ENCODE measurements at places on chromosomes 5 and 9.

GRCh38 chr9:124735121-124735520 is 36.0 kb downstream of the NR6A1 start:
- DNase-seq: no peak

DNA sequence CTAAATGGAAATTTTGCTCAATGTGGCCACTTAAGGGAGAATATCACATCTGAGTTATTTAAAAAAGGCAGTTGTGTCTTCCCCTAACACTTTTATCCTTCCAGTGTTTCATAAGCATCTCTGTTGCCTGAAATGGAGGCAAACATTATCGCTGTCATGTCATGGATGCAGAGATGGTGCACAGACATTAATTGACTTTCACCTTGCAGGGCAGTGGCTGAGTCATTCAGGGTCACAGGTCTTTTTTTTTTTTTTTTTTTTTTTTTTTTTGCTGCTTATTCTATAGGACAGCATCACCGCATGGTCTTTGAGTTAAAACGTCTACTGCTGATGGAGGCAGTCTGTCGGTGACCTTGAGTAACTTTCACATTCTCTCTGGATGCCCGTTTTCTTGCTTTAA is 36.3 kb upstream of the KLF9 start:
- no peak for DNase-seq

- no peak for DNase-seq
Observed at GRCh38 chr5:161851691-161852299, 3.9 kb downstream of the GABRA1 start.

GRCh38 chr9:4382722-4383317 is 83.0 kb upstream of the GLIS3 start:
- no peak for DNase-seq

DNA sequence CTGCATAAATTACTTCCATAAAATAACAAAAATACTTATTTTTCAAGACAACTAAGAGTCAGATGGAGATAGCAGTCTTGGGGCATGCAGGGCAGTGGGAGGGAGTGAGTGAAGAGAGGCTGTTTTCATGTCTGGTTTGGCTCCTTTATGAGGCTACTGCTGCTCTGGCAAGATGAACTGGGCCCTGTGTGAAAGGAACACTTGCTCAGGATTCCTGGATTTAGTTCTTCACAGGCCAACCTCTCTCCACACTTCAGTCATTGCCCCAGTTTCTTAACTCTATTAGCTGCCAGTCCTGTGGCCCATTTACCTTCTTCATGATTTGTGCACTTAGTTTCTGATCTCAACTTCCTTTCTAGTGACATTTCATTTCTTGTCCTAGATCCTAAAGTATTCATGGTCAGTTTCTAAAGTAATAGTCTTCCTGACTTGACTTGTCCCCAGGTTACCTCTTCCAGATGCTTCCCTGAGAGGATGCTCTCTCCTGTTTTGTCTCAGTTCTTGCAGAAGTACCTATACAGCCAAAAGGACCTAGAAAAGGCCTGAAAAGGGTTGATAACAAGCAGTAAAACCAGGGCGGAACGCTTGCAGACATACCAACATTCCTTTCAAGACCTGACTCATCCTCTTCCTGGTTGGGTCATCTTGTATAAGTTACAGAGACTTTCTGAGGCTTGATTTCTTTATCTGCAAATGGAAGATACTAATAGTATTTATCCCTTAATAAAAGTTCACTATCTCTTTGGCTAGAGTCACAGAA is 77.0 kb upstream of the ZFAND5 start:
- no peak for DNase-seq

- no peak for DNase-seq
Observed at GRCh38 chr5:62282064-62282463, 23.9 kb upstream of the KIF2A start.

GRCh38 chr9:128992995-128993394 is 35.1 kb downstream of the SH3GLB2 start:
- no peak for DNase-seq

DNA sequence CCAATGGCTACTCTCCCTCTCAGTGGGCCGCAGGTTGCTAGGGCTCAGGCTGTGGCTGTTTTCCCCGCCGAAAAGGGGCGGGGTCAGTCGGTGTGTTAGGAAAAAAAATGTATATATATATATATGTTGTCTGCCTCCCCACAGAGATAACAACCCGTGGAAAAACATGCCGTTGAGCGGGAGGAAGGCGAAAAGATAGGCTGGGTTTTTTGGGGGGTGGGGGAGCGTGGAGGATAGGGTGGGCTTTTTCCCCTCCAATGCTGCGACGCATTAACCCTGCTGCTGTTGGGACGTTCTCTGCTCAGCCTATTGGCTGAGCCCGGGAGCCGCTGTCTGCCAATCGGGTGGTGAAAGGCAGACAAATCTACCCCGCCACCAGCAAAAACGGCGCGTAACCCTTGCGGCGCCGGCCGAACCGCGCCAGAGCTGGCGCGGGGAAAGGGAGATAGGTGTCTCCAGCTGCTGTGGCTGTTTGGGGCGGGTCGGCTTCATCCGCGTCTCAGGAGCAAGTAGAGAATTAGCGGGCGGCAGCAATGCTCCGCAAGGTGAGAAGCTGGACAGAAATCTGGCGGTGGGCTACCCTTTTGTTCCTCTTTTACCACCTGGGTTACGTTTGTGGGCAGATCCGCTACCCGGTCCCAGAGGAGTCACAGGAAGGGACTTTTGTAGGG is at the start of gene PCDHGC4:
PCDHGC4 (plus strand) TSS at position 390 of the 671 bp plus-strand sequence; CDS start at position 534, 144 bp downstream.
- DNase-seq: no peak

- DNase-seq: no peak
Observed at GRCh38 chr5:122099060-122099790, 21.2 kb upstream of the LOX start.

DNA sequence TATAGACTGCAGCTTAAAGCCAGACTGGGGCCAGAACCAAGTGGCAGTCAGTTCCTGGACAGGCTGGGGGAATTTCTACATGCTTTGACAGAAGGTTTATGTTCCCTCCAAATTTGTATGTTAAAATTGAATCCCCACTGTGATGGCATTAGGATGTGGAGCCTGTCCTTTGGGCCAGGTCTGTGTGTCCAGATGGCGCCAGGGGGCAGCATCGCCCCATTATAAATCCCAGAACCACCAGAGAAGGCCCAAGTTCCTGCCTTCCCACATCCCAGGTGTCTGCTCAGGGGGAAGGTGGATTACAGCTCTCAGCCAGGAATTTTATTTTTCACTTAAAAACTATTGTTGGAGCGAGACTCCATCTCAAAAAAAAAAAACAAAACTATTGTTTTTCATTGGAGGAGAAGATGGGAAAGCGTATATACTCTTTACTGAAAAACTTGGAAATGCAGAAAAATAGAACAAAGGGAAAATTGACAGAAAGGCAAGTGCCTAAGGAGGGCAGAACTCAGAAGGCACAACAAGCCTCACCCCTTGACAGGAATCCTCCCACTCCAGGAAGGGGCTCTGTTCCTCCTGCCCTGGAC is 5.0 kb downstream of the IL3 start:
- DNase-seq: peak; percentile 54

DNA sequence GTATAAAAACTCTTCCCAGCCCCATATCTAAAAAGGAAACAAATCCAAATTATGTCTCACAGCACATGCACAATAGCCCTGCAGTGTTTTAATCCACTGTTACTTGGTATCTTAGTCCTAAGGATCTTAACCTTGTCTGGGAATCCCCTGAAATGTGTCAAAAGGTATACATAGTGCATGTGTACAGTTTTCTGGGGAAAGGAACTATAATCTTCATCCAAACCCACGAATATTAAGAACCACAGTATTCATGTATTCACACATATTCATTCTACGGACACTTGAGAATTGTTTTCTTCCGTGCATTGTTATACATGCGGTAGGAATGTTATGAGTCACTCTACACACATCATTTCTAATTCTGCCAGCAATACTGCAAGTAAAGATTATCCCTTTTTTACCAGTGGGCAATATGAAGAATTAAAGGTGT is 47.8 kb upstream of the SNX2 start:
- DNase-seq: no peak

Measured in immature natural killer cell (primary cell).